Myocyte (in vitro differentiated cells): ENCODE measurements at places on chromosomes 5 and 9. TPM values are rescaled to one million over a fixed set of nuclear protein-coding genes. Genes with fewer than 3 reads are reported as not detected.
A peak's percentile ranks its signal among the peaks of the same experiment; 100 is the strongest.

The IL7R gene
- total RNA-seq, result 0.29 and 2.9 TPM in 2 replicates

The C5orf58 gene
- total RNA-seq, result not detected in 2 replicates

The SHC3 gene
- total RNA-seq, result 0.05 and 0.16 TPM in 2 replicates

DNA sequence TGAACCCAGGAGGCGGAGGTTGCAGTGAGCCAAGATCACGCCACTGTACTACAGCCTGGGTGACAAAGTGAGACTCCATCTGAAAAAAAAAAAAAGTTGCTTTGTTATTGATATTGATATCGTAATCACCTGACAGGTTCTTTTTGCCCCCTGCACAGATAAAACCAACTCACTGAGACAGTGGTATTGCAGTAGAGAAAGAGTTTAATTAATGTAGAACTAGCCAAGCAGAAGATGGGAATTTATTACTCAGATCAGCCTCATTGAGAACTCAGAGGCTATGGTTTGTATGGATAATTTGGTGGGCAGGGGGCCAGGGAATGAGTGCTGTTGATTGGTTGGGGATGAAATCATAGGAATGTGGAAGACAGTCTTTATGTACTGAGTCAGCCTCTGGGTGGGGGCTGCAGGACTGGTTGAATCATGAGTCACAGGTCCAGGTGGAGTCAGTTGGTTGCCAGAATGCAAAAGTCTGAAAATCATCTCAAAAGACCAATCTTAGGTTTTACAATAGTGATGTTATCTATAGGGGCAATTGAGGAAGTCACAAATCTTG, 35.8 kb upstream of the MEGF10 start:
- peak; percentile 7 for DNase-seq

GRCh38 chr5:164959761-164960160, 1454.3 kb downstream of the MAT2B start:
- DNase-seq, result no peak

DNA sequence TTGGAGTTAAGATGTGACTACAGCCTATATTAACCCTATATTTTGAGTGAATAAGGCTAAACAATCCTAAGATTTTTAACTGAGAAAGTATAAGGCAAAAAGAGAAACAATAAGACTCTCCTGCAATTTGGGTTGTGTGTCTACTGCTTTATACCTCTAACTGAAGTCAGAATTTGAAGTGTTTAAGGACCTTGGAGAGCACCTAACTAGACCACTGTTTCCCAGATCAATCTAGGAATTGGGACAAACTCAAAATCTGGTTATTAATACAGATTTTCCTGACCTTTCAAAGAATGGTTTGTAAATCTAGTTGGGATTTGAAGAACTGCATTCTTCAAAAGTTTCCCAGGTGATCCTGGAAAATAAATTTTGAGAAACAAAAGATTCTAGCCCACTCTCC, 42.1 kb downstream of the GABRA1 start:
- no peak for DNase-seq

DNA sequence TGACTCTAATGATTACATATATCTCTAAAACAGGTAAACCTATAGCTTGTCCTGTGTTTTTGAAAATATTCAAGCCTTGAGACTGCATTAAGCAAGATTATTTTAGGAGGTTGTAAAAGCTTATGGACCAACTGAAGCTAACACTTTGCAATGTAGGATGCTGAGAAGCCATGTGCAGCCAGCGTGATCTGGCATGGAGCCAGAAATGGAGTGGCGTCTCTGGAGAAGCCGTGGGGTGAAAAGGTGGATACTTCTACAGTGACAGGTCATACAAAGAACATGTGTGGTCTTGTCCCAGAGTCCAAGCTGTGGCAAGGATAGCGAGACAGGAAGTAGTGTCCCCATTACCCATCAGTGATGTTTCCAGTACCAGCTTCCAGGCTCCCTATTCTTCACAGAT, 100.8 kb upstream of the CD180 start:
- no peak for DNase-seq

DNA sequence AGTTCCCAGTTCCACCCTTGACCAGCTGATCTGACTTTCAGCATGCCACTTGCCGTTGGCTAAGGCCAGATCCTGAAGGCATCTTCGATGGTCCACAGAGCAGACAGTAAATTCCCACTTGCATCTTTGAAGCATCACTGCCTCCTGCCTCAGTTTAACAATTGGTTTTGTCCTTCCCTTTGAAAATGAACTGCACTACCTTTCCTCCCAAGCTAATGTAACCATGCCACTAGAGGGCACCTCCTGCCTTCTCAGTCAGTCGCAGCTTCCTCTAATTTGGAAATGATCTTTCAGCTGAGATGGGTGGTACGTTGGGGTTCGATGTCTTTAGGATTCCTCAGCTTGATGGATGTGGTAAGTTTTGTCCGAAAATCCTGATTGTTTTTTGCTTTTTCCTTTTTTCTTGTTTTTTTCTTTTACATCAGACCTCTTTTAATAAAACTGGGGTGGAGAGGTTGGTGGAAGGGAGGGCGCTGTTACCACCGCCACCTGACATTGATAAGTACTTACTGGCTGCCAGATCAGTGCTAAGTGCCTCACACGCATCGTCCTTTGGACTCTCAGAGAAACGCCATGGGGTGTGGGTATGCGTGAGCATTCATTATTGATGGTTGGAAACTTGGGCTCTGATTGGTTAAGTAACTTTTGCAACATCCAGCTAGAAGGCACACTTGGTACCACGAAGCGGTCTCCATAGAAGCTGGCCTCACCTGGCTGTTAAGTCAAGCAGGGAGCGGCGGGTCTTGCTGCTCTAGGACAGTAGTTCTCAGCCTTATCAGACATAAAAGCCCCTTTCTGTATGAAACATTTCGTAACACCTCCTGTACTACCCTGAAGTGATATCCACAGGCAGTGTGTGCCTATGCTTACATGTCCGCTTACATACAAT, 16.9 kb downstream of the PTTG1 start:
- peak; percentile 61 for DNase-seq

GRCh38 chr5:157328277-157328912, 62.5 kb downstream of the CYFIP2 start:
- DNase-seq, result peak; percentile 81

GRCh38 chr5:73352649-73353230, 95.8 kb downstream of the FOXD1 start:
- no peak for DNase-seq

DNA sequence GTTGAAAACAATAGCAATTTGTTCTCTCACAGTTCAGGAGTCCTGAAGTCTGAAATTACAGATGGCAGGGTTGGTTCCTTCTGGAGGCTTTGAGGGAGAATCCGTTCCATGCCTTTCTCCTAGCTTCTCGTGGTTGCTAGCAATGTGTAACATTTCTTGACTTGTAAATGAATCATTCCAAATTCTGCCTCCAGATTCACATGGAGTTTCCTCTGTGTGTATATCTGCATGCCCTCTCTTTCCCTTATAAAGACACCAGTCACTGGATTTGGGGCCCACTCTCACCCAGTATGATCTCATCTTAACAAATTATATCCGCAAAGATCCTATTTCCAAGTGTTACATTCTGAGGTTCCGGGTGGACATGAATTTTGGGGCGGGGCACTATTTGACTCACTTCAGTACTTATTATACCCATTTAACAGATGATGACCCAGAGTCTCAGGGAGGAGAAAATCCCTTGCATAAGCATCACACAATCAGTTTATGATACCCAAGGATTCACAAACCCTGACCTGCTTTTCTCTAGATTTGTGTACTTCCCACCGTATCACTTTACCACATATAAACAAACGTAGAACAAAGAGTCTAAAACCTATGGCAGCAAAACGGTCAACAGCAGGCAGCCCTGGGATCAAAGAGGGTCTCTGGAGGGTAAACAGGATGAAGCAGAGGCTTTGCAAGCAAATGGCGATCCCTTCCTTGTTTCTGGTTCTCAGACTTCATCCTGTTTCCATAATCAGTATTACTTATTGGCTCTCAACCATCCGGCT, 93.7 kb downstream of the C9orf152 start:
- no peak for DNase-seq

DNA sequence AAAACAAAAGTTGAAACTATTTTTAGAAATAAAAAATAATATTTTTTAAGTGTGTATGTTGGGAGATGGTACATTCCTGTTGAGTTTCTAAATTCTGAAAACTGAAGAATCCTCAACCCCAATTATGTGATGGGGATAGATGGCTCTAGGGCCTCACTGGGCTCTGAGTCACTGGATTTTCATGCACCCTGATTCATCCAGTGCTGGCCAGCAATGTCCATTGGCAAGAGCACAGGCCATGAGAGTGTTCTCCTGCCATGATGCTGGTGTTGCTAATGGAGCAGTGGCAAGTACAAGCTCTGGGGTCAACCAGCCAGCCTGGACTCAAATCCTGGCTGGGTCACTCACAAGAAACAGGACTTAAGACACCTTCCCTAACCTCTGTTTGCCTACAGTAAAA, 23.3 kb downstream of the SMIM23 start:
- no peak for DNase-seq
